Activated CD4-positive, alpha-beta memory T cell treated with anti-CD3 and anti-CD28 coated beads, Interleukin-2, amount 10 ng/mL, durations not matched to agents 7 days and 5 days (primary cell): ENCODE measurements at places on chromosomes 12 and 14.

- peak; percentile 84 for DNase-seq
These were observed at the start of gene EVL for GRCh38 chr14:100065111-100065871. TSS of gene EVL (plus strand) at chr14:100065422. CDS start at chr14:100065501, 79 bp downstream.

- DNase-seq: no peak
These were observed 188.9 kb downstream of the ADAMTS20 start for GRCh38 chr12:43362910-43363694.

DNA sequence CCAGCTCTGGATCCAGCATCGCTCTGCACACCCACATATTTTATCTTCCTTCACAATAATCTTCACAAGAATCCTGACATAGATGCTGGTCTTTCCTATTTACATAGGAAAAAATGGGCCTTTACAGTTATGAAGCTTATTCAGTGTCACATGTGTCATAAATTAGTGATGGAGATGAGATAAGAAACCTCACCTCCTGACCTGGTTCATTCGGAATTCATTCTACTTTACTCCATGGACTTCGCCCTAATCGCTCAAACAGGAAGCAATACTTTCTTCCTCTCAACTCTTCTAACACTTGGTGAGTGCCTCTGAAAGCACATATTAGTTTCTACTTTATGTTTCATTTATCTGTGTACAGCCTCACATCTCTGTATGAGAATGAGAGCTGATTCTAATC is 12.0 kb upstream of the SINHCAF start:
- no peak for DNase-seq

DNA sequence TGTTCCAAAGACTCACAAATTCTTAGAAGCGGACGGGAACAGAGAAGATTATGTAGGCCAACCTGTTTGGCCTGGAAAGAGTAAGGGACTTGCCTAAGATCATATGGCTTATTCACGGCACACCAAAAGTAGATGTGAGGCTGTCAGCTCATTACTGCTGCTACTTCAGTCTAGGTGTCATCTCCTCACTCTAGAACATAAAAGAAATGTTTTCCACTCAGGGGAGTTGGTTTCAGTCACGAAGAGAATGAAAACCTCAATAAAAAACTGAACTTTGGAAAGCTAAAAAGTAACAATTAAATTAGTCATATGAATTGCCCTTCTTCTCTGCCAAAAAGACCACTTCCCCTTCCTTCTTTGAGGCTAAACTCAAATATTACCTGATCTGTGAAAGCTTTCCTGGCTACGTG is 658 bp upstream of the CEP128 start:
- DNase-seq: no peak

DNA sequence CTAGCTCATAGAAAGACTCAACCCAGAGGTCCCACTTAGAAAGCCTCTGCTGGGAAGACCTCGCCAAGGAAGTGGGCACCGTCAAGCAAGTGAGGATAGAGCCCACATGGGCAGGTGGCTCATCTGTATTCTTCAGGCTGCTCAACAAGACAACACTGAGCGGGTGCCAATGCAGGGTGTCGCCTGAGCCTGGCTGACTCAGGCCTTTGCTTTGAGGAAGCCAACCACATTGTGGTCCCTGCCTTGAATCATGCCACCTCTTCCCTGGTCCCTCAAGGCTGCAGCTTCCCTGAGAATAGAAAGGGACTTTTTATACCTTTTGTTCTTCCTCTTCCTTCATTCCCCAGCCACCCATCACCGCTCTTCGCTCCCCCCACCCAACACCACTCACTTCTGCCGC is 2.1 kb upstream of the RNASE13 start:
- DNase-seq: no peak

- no peak for DNase-seq
These were observed 343.5 kb downstream of the PCNX1 start for GRCh38 chr14:71250791-71251190.

- DNase-seq: no peak
These were observed 12.1 kb downstream of the CLEC14A start for GRCh38 chr14:38243696-38244240.

GRCh38 chr14:68182492-68182891 is 362.9 kb downstream of the RAD51B start:
- DNase-seq: peak; percentile 21

GRCh38 chr12:2891240-2892053 is 756 bp downstream of the TULP3 start:
- peak; percentile 35 for DNase-seq

DNA sequence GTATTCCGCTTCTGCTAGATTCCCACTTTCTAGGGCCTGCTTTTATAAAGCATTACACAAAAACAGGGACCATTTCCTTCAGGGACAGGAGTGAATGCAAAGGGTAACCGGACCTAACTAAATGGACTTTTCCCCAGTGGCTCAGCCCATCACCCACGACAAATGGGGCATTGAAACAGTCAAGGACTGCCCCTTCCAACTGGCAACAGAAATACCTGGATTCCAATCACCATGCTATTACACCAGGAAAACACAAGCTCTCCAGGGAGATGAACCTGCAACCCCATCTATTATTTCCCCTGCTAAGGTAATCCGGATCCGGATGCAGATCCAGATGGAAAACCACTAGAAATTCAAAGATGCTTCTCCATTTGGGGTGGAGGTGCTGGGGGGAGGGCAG is 1.0 kb downstream of the MPHOSPH9 start:
- DNase-seq: no peak
